ENCODE measurements at places on chromosomes 4 and X.

- no peak for DNase-seq
Measured at GRCh38 chr4:128291096-128291495, 3.5 kb upstream of the PGRMC2 start.

DNA sequence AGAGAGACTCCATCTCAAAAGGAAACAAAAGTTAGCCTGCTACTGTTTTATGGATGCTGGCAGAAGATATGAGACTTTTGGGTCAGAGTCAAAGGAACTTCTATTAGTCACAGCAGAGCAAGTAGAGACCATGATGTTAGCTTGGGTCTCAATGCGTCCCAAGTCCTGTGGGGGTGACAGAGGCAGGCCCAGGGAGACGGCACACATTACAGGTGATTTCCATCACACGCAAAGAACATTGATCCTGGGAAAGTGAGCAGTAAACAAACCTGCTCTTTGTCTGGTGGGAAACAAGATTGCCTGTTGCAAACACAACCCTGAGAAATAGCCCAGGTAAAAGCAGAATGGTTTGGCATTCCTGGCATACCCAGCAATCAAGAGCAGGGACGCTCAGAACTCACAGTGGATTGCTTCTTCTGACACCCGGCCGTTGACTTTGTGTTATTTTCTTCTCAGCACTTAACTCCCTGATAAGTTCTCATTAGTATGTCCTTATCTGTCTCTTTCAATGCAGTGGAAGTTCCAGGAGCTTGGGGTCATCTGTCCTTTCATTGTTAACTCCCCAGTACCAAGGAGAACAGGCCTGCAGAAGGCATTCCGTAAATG, 51.2 kb upstream of the LGI2 start:
- no peak for DNase-seq

DNA sequence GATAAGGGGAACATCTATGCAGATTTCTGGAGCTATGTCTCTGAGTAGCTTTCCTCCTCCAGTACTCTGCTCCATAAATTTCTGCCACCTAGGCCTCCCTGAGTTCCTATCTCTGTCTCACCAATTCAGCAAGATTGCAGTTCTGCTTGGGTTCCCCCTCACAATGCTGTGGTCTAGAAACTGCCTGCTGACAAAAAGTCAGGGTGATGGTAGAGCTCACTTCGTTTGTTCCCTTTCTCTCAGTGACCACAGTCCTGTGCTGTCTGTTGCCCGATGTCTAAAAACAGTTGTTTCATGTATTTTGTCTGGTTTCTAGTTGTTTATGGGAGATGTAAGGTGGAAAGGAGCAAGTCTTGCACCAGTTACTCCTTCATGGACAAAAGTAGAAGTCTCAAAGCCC, 41.1 kb downstream of the AMMECR1 start:
- no peak for DNase-seq

- DNase-seq = no peak
Measured at GRCh38 chr4:185651137-185651677, 115.9 kb upstream of the PDLIM3 start.

GRCh38 chr4:166143227-166143626, 270.2 kb downstream of the TLL1 start:
- no peak for DNase-seq

GRCh38 chr4:176791591-176792325, 964 bp downstream of the VEGFC start:
- DNase-seq = no peak

GRCh38 chr4:81470456-81471297, 1.0 kb downstream of the RASGEF1B start:
- no peak for DNase-seq

GRCh38 chr4:185352741-185353140, 43.0 kb downstream of the LRP2BP start:
- DNase-seq = no peak

- no peak for DNase-seq
Measured at GRCh38 chr4:82989575-82990429, 20.8 kb downstream of the LIN54 start.

GRCh38 chrX:153593811-153594500, 5.0 kb downstream of the CCNQ start:
- DNase-seq = no peak

GRCh38 chr4:21652508-21653231, 295.9 kb downstream of the KCNIP4 start:
- no peak for DNase-seq

DNA sequence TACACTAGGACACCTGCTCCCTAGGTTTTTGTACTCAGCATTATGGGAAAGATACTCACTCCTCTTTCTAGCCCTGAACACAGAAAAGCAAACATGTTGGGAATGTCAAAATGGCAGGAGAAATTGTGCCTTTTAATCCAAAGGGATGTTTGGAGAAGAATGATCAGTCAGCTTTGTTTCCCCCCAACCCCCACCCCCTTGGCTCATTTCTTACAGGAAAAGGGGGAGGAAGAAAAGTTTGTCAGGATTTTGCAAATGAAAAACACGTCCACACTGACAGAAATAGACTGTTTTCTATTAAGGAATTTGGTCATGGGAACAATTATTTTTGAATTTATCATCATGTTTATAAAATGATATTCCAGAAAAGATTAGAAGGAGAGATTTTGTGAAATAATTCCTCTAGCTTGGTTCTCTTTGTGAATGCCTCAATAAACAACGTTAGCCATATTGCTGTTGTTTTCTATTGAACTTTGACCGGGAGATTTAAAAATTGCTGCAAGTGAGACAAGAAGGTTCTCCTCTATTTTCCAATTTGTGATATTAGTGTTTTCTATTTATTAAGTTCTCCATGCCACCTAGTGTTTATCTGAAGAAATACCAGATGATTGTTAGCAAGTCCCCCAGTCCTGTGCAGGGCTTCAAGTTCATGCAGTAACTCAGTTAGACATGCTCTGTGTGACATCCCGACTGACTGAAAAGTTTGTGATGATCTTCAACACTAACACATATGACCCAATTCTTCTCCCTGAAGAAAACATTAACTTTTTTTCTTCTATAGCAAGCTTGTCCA, 31.3 kb upstream of the TFDP3 start:
- no peak for DNase-seq

DNA sequence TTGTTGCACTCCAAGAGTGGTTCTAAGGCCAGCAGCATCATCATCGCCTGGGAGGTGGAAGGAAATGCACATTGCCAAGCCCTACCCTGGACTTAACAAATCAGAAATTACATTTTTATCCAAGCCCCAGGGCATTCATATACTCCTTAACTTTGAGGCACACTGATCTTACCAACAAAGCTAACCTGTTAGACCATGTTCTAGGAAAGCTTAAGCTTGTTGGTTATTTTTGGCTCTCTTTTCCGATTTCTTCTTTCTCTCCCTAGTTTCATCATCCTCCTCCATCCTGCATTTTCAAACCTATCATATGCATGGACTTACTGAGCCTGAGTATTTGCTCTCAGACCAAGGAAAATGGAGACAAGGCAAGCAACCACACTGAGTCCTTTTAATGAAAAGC, 133.4 kb downstream of the OPHN1 start:
- no peak for DNase-seq

DNA sequence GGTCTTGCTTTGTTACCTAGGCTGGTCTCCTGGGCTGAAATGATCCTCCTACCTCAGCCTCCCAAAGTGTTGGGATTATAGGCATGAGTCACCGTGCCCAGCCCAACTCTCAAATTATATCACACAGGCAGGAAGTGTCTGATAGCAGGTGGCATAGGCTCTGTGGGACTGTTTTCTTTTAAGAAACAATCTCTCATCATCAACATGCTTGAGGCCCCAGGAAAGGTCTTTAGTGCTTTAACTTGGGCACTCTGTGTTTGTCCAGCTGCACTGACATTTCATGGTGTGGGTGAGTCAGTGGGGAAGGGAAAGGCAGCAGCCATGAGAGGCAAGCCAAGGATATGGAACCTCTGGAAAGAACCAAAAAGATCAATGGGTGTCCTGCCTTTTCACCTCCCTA, 88.1 kb upstream of the TSPAN5 start:
- no peak for DNase-seq
